Activated CD4-positive, CD25-positive, alpha-beta regulatory T cell (primary cell): ENCODE measurements at places on chromosomes 6 and 20.

- DNase-seq, result no peak
These were observed 37.9 kb downstream of the SCML4 start for GRCh38 chr6:107786179-107786578.

DNA sequence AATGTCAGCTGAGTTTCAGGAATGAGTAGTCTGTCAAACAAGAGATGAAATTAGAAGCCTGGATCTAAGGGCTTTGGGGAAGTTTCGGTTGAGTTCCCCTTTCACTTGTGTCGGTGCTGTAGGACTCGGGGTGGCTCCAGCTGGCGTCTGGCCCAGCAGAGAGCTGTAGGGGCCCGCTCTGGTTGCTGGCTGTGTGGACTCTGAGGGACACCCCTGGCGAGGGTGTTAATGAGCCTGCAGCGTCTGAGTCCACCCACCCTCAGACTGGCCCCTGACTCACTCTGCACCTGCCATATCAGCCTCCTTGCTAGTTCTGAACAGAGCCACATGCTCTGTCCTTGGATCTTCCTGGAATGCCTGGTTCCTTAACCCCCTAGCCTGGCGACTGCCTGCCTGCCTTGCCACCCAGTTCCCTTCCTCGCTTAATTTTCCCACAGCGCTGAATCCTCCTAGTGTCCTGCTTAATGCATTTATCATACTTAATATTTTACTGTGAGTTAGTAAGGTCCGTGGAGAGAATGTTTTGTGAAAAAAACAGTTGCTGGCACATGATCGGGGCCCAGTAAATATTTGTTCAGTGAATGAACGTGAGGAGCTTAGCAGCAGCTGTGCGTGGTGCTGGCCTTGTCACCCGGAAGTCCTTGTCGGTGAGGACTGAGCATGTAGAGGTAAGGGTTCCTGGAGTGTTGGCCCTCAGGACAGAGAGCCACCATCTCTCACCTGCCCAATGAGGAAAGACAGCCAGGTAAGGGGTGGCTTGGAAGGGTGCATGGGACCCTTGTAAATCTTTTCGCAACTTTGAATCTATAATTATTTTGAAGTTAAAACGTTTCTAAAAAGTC, 1.6 kb downstream of the DNAJC5 start:
- DNase-seq, result no peak

DNA sequence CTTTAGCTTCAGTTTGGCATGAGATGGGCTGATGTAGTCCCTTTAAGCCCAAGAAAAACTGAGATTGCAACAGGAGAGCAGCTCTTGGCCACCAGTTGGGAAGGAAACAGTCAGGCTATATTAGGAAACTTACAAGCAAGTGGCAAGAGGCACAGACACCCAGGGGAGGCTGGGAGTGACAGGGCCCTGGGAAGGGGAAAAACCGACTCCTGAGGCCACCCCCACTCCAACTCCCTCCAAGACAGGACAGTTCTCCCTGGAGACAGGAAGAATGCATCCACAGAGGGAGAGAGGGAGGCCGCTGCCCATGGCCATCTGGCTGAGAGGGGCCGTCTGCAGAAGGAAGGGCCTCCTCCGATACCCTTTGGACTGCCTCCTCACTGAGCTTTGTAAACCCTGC, 20.5 kb downstream of the JPH2 start:
- DNase-seq, result no peak

- no peak for DNase-seq
These were observed 628.2 kb downstream of the COL12A1 start for GRCh38 chr6:74577619-74578018.

DNA sequence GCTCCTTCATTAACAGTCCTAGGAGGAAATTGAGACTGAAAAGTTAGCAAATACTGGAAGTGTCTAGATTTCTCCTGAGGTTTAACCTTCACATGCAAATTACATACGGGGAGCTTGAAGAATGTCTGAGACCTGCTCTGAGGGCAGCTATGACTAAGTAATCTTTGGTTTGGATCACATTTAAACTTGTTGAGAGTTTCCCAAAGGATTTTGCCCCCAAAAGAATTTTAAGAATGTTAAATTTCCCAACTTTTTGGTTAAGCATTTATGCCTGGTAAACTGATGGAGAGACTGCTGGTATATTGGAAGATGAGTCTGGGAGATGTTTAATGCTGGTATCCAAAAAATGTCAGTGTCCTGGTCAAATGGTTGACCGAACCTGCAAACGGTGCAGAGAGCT, 97.0 kb downstream of the RREB1 start:
- no peak for DNase-seq

DNA sequence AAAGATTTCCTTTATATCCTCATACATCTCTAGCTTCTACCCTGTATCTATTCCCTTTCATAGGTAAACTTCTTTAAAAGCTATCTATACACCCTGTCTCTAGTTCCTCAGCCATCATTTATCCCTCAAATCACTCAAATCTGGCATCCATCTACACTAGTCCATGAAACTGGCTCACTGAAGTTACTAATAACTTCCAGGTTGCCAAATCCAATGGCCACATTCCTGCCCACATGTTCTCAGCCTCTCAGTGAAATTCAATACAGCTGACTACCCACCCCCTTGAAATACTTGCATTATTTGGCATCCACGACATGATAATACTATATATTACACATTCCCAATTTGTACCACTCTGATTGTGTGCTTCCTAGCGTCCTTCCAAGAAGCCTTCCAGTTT, 8.7 kb downstream of the REPS1 start:
- no peak for DNase-seq

- DNase-seq, result no peak
These were observed 559.6 kb downstream of the KIF16B start for GRCh38 chr20:16013631-16014030.

DNA sequence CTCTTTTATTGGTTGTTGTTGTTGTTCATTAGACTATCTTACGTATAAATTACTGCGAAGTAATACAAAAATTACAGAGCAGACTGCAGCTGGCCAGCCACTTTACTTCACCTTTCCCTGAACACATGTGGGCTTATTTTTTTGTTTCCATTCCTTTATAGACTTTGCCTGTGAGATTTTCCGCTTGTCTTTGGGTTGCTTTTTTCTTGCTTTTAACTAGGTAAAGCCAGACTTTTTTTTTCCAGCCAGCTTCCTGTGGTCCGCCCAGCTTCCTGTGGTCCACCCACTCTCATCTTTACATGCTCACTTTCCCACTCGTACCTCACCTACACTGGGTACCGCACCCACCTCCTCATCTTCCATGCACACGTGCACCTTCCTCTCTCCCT, 79.0 kb downstream of the IPCEF1 start:
- DNase-seq, result no peak

DNA sequence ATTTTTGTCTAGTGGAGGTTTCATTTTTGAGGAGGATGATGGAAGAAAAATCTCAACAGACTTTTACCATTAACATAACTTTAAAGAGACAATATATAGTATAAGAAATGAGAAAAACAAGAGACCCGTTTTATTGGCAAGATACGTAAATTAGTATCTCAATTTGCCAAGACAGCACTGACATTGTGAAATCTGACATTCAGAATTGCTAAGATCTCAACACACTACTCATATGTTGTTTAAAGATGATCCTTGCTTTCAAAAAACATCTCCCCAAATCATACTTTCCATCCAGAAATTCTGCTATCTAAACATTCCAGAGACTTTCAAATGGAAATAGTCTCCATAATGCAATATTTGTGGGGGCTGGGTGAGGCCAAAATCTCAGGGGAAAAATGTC, 220.9 kb upstream of the CEP162 start:
- DNase-seq, result no peak

- DNase-seq, result no peak
These were observed 229.3 kb upstream of the ECI2 start for GRCh38 chr6:4364711-4365110.

DNA sequence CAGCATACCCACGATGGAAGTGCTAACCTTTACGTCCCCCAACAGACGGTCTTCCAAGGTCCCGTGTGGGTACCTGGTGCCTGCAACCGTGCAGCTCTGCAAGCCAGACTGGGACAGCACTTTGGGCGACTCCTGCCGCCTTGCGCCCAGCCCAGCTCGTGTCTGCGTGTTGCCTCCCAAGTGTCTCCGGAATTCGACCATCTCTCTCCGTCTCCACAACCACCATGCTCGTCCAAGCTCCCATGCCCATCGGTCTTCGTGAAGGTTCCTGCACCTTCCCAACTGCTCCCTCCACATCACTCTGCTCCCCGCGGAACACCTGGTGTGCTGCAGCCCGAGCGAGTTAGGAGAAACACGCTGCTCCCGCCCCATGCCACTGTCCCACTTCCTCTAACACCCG, 173.2 kb upstream of the AFDN start:
- DNase-seq, result no peak

DNA sequence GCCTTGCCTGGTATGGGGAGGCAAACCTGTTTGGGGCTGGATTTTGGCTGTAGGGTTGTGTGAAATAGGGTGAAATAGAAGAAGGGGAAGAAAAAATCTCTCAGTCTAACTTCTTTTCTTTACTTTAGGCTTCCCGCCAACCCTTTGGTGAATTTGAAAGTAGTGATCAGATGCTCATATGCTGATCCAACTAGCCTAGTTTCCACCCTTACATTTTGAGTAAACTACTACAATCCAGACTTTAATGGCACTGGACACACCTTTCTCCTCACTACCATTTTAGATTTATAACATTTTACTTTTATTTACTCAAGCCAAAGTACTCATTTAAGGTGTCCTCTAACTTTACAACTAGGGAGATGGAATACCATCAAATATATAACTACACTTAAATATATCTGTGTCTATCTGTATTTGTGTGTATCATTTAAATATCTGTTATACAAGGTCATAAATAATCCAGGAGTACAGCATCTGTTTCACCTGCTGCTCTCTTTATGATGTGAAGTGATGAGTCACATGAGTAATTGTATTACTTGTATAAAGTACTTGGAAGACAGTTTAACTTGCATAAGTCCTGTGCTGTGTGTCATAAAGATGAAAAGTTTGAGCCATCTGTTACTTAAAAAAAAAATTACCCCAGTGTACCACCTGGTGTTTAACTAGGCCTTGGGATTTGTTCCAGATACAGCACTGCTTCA, 172.1 kb downstream of the CDKAL1 start:
- DNase-seq, result no peak

DNA sequence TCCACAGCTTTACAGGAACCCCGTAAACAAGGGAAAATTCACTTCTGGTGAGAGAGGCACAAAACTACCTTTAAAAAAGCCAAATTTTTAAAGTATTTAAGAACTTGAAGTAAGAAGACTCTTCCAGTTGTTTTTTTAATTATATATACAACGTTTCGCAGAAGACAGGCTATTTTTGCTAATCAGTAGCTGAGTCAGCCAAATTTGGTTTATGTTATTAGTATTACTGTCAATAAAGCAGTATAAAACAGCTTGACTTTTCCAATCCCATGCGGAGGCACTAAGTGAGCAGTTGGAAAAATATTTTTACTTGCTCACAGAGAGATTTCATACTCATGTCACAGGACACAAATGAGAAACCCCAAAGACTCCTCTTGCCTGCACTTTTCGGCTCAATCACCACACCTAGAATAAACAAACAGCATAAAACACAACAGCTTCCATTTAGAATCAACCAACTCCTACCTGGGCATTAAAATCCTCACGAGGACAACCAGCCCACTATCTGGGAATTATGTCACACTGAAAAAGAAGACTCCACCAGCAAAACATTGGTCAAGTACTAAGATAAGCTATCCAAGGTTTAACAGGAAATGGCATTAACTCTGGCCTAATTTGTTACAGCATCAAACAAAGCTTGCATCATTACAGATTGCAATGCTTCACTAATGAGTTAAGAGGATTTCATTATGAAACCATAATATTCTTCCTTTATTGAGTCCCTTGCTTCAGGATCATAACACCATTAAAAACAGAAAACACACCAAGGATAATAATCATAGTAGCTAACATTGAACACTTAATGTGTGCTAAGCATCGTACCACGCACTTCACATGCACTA, 26.3 kb downstream of the ELOVL5 start:
- DNase-seq, result no peak

- DNase-seq, result no peak
These were observed 45.1 kb upstream of the PNRC1 start for GRCh38 chr6:89035252-89036101.

DNA sequence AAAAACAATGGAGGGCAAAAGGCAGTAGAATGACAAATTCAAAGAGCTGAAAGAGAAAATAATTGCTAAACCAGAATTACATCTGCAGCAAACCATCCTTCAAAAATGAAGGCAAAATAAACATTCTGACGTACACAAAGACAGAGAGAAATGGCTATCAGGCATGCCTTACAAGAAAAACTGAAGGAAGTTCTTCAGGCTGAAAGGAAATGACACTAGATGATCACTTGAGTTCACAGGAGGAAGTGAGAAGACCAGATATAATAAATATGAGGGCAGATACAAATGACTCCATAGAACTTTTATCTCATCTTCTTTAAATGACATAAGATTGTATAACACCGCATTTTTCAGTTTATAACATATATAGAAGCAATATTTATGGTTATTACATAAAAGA, 30.0 kb downstream of the DZANK1 start:
- DNase-seq, result no peak

GRCh38 chr6:29502181-29502580, 14.4 kb upstream of the MAS1L start:
- DNase-seq, result no peak

- DNase-seq, result no peak
These were observed 9.2 kb upstream of the IL17F start for GRCh38 chr6:52253494-52253893.

GRCh38 chr6:39553029-39553428, 172.2 kb downstream of the KIF6 start:
- no peak for DNase-seq

DNA sequence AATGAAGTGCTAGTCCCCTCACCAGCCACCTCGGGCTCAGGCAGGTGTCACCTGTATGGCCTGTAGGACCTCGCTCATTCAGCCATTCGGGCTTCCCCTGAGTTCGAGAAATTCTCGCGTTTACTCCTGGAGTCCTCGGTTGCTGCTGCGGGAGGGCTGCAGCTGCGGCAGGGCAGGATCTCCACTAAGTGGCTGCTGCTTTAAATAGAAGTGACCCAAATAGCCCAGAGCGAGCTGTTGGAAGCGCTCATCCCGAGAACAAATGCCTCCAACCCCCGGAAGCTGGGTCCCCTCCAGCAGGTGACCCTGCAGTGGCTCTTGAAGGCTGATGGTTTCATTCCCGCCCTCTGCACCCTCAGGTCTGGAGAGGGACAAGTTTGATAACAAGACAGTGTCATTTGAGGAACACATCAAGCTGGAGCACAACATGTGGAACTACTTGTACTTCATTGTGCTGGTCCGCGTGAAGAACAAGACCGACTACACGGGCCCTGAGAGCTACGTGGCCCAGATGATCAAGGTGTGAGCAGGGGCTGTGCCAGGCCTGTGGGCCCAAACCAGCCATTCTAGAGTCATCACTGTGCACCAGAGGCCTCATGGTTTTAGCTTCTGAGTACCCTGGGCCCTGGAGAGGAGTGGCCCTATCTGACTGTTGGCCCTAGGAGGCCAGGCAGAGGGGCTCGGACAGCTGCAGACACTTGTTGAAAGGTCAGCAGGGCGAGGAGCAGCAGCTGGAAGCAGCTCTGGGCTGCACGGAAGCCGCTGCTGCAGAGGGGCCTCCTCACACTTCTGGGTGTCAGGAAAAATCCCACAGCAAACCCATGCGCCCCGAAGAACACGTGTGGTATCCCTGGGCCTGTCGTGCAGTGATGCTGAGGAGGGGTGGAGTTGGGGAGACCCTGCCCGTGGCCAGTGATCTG, 18.1 kb downstream of the UQCC2 start:
- DNase-seq, result no peak
